Progenitor cell of endocrine pancreas (in vitro differentiated cells): ENCODE measurements at places on chromosomes 5 and 9.

DNA sequence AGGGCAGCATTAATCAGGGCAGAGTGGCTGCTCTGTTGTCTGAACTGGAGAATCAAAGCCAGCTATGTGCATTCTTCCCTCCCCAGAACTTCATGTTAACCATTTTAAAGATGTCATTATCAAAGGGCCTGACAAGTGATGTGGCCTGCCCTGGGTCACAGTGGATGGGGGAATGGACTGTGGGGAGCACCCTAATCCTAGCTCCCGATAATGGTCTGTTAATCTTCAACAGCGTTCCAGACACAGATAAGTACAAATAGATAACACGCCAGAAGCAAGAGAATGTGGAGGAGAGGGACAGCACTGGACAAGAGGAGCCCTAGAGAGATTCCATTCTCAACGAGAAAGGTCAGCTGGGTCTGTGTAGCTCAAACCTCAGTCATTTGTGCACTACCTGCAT lies 77.5 kb downstream of the DPYSL3 start:
- DNase-seq: no peak

DNA sequence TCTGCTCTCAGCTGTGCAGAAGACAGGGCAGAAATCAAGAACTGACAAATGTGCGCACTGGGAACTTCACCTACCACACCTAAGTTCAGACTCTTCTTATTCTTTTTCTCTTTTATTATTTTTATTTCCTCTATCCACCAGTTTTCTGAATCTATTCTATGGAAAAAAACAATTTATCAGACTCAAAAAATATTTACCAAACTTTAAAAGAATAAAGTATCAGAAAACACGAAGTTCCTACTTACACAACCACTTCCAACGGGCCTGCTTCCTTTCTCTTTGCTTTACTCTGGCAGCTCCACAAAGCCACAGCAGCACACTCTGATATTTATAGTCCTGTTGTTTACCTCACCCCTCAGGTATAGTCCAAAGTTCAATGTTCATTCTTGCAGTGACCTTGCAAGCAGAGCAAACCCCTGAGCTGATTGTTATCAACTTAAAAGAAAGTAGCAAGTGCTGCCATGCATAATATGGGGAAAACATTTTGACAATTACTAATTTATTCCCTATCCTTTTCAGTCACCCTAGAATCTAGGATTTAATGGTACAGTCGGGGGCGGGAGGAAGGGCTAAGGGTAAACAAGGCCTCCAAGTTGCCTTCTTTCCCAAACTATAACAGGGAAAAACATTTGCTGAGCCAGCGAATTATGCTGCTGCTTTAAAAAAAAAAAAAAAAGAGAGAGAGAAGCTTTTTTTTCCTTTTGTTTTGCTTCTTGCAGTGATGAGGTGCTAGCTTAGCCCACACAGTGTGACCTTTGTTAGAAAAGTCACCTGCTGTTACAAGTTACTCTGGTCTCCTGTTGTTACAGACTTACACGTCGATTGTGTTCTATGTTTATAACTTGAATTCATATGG lies at the start of gene SELENOP:
Gene SELENOP, minus strand, starts transcription at position 302 of the 856 bp plus-strand sequence. CDS start 3,539 bp downstream, outside the sequence.
- peak; percentile 23 for DNase-seq

DNA sequence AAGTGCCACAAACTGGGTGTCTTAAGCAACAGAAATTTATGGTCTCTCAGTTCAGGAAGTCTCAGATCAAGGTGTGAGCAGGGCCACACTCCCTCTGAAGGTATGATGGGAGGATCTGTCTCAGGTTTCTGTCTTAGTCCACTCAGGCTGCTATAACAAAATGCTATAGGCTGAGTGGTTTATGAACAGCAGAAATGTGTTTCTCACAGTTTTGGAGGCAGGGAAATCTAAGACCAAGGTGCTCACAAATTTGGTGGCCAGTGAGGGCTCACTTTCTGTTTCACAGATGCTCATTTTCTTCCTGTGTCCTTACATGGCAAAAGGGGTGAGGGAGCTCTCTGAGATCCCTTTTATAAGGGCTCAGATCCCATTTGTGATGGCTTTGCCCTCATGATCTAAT lies 281.4 kb downstream of the CWC27 start:
- DNase-seq: no peak

- DNase-seq: no peak
Measured at GRCh38 chr5:29796013-29796412, 1397.5 kb upstream of the CDH6 start.

DNA sequence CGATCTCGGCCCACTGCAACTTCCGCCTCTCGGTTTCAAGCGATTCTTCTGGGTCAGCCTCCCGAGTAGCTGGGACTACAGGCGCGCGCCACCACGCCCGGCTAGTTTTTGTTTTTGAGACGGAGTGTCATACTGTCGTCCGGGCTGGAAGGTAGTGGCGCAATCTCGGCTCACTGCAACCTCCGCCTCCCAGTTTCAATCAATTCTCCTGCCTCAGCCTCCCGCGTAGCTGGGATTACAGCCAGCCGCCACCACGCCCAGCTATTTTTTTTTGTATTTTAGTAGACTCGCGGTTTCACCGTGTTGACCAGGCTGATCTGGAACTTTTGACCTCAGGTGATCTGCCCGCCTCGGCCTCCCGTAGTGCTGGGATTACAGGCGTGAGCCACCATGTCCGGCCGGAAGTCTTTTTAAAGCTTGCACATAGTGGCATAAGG lies 1.2 kb downstream of the SMC5 start:
- no peak for DNase-seq

DNA sequence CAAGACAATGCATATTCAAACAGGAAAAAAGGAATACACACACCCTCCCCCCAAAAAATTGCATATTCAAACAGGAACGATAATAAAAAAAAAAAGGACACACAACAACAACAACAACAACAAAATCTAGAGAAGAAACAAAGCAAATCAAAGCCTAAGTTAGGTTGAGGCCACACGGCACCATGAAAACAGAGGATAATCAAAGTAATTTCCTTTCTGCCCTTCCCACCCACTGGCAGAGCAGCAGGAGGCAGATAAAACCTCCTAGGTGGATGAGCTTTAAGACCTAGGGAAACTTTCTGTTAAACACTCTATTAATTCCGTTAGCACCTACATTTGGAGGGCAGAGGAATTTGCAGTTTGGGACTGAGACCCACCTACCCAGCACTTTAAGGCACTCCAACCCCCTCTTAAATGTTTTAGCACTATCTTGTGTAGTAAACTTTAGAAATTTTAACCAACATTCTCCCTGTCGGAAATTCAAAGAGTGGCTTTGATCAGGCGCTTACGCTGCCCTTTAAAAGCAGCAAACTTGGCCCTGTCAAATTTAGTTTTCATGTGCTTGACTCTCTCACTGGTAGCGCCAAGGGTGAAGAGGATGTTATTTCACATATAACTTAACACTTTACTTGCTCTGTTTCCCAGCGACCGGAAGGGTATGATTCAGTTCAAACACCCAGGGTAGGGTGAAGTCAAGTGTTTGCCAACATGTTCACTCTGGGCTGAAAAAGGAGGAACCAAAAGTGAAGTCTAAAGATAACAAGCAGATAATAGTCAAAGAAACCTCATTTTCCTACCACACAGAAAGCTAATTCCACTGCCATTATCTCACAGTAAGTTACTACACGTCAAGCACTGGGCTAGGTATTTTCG lies 9.2 kb downstream of the ENC1 start:
- no peak for DNase-seq

- no peak for DNase-seq
Measured at GRCh38 chr5:80736730-80737129, 81.9 kb upstream of the DHFR start.
